Immature natural killer cell (primary cell): ENCODE measurements at places on chromosomes 1 and 21.

DNA sequence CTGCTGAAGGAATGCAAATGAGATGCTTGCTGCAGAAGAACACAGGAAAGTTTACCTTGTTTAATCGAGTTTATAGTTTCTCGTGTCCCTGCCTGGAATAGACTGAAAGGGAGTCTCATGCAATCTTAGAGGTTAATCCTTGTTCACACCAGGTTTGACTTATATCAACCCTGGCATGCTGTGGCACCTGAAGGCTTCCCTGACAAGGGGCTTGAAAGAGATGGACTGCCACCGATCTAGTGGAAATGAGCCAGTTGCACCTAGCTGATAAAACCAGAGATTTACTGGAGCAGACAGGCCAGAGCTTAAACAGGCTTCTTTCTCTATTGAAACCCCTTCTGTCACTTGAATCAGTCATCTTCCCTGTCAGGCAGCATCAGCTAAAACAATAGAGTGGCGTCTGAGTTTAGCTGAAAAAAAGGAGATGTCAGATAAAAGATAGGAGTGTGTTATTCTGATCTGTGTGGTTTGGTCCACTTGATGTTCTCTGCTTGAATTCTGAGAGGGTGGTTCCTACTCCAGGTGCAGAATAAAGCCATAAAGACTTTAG lies 349.7 kb downstream of the RWDD3 start:
- no peaks in the 10 kb centered on the region for H3K27me3 ChIP-seq
- H3K4me3 ChIP-seq: no peak overlapping the region
- no peak for DNase-seq
- H3K4me1 ChIP-seq: no peaks in the 10 kb centered on the region
- no peaks in the 10 kb centered on the region for H3K36me3 ChIP-seq
- no peak overlapping the region for H3K27ac ChIP-seq

GRCh38 chr1:36225283-36225899 lies 1.1 kb downstream of the THRAP3 start:
- H3K4me3 ChIP-seq: peak overlapping the region; percentile 93
- H3K27ac ChIP-seq: peak overlapping the region; percentile 100
- DNase-seq: no peak

DNA sequence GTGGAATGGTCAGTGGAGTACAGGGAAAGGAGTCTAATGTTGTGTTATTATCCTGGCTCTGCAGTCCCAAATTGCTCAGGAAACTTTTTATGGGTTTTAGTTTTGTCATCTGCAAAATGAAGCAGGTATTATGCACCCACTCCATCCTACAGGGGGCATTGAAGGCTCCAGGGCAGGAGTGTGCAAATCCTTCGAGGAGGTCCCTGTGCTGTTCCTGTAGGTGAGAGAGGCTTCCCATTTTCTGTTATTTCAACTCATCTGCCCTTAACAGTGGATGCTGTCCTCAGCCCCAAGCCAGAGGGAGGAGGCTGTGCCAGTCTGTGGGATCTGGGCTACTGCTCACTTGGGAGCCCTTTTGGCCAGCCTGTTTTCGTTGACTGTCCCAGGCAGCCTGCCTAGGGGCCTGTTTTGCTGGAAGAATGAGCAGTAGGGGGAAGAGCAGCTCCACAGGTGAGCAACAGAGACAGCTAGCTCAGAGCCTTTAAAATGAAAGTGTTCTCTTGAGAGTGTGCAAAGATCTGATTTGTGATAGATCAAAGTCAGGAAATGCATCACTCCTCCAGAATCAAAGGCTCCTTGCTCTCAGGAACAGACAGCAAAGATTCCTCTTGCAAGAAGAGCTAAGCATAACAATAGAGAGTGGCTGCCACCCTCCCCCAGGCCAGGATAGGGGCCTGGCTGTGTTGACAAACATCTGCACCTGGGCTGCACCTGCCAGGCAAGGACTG lies 317.6 kb upstream of the PROX1 start:
- no peak overlapping the region for H3K4me3 ChIP-seq
- H3K27me3 ChIP-seq: peaks cover 1% of the 10 kb centered on the region
- DNase-seq: no peak
- H3K4me1 ChIP-seq: no peaks in the 10 kb centered on the region
- H3K36me3 ChIP-seq: no peaks in the 10 kb centered on the region
- H3K27ac ChIP-seq: no peak overlapping the region

- DNase-seq: no peak
- H3K4me1 ChIP-seq: no peaks in the 10 kb centered on the region
- H3K27ac ChIP-seq: no peak overlapping the region
- H3K36me3 ChIP-seq: no peaks in the 10 kb centered on the region
- no peak overlapping the region for H3K4me3 ChIP-seq
Observed at GRCh38 chr1:208433086-208433485, 188.9 kb upstream of the PLXNA2 start.

DNA sequence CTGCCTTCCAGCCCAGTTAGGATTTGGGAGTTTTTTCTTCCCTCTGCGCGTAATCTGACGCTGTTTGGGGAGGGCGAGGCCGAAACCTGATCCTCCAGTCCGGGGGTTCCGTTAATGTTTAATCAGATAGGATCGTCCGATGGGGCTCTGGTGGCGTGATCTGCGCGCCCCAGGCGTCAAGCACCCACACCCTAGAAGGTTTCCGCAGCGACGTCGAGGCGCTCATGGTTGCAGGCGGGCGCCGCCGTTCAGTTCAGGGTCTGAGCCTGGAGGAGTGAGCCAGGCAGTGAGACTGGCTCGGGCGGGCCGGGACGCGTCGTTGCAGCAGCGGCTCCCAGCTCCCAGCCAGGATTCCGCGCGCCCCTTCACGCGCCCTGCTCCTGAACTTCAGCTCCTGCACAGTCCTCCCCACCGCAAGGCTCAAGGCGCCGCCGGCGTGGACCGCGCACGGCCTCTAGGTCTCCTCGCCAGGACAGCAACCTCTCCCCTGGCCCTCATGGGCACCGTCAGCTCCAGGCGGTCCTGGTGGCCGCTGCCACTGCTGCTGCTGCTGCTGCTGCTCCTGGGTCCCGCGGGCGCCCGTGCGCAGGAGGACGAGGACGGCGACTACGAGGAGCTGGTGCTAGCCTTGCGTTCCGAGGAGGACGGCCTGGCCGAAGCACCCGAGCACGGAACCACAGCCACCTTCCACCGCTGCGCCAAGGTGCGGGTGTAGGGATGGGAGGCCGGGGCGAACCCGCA lies at the start of gene PCSK9:
Gene PCSK9, plus strand, starts transcription at position 207 of the 741 bp plus-strand sequence. Its CDS starts 290 bp downstream, at position 497.
- peaks cover 31% of the 10 kb centered on the region for H3K27me3 ChIP-seq
- no peak for DNase-seq
- H3K4me1 ChIP-seq: no peaks in the 10 kb centered on the region

DNA sequence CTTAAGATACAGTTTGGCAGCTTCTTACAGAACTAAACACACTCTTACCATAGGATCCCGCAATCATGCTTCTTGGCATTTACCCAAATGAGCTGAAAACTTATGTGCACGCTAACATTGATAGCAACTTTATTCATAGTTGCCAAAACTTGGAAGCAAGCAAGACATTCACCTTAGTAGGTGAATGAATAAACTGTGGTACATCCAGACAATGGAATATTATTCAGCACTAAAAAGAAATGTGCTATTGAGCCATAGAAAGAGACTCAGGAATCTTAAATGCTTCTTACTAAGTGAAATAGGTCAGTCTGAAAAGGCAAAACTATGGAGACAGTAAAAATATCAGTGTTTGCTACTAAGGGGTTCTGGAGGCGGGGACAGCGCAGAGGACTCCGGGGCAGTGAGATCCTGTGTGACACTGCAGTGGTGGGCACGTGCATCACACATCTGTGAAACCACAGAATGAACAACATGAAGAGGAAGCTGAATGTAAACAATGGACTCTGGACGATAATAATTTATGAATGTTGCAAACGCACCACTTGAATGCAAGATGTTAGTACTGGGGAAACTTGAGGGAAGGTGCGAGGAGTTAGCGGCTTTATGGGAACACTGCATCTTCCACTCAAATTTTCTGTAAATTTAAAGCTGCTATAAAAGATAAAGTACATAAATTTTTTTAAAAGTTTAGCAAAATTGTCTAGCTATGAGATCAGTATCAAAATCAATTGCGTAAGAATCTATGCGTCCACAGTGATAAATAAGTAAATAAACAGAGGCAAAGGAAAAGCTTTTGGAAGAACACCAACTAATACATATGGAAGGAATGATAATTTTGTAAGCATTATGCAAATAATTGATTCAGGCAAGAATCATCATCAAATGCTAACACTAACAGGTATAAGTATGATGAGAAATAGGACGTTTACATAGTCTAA lies 15.4 kb upstream of the SPATC1L start:
- peak overlapping the region; percentile 75 for H3K27ac ChIP-seq
- peaks cover 22% of the 10 kb centered on the region for H3K36me3 ChIP-seq
- H3K27me3 ChIP-seq: no peaks in the 10 kb centered on the region
- DNase-seq: peak; percentile 22

GRCh38 chr1:85502171-85502570 lies 37.2 kb upstream of the DDAH1 start:
- no peak overlapping the region for H3K4me3 ChIP-seq
- no peak for DNase-seq
- no peaks in the 10 kb centered on the region for H3K36me3 ChIP-seq
- H3K27me3 ChIP-seq: no peaks in the 10 kb centered on the region

DNA sequence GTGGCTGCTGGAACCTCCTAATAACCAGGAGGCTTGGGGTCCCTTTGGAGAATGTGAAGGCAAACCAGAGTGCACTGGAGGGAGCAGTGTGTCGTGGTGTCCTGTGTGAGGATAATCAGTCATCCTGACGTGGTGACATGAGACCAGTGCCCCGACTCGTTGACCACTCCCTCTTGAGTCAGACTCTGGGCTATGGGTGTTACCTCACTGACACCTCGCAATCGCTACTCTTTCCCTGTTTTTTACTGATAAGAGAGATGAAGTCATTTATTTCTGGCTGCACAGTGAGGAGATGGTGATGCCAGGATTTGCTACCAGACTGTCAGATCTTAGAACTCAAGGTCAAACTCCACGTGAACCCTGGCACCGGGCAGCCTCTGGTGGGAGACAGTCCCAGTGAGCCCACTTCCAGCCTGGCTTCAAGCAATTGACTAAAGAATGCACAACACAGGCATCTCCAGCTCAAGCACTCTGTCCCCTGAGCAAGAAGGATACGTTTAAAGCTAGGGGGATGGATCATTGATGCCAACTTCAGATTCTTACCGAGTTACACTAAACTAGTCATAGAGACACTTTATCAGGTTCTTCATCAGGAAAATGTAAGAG lies 30.3 kb downstream of the UBASH3A start:
- H3K4me3 ChIP-seq: no peak overlapping the region
- no peak for DNase-seq
- peaks cover 2% of the 10 kb centered on the region for H3K4me1 ChIP-seq
- H3K27me3 ChIP-seq: peaks cover 35% of the 10 kb centered on the region
- H3K36me3 ChIP-seq: peaks cover 6% of the 10 kb centered on the region

- H3K4me3 ChIP-seq: no peak overlapping the region
- H3K36me3 ChIP-seq: peaks cover 5% of the 10 kb centered on the region
- H3K4me1 ChIP-seq: peaks cover 10% of the 10 kb centered on the region
- no peak for DNase-seq
- H3K27ac ChIP-seq: no peak overlapping the region
Observed at GRCh38 chr1:84971957-84972356, 25.0 kb downstream of the MCOLN2 start.

GRCh38 chr1:215156232-215156631 lies 73.7 kb downstream of the KCNK2 start:
- no peaks in the 10 kb centered on the region for H3K27me3 ChIP-seq
- no peak for DNase-seq
- H3K4me1 ChIP-seq: no peaks in the 10 kb centered on the region
- no peak overlapping the region for H3K27ac ChIP-seq
- no peaks in the 10 kb centered on the region for H3K36me3 ChIP-seq
- no peak overlapping the region for H3K4me3 ChIP-seq

GRCh38 chr21:14975136-14975919 lies 89.5 kb downstream of the NRIP1 start:
- no peak for DNase-seq
- H3K4me1 ChIP-seq: peaks cover 15% of the 10 kb centered on the region
- no peak overlapping the region for H3K4me3 ChIP-seq
- no peak overlapping the region for H3K27ac ChIP-seq
- peaks cover 4% of the 10 kb centered on the region for H3K27me3 ChIP-seq

- DNase-seq: peak; percentile 64
- peaks cover 4% of the 10 kb centered on the region for H3K27me3 ChIP-seq
- peaks cover 13% of the 10 kb centered on the region for H3K4me1 ChIP-seq
- no peak overlapping the region for H3K4me3 ChIP-seq
- no peak overlapping the region for H3K27ac ChIP-seq
Observed at GRCh38 chr21:45128613-45129188, 54.3 kb downstream of the ADARB1 start.

DNA sequence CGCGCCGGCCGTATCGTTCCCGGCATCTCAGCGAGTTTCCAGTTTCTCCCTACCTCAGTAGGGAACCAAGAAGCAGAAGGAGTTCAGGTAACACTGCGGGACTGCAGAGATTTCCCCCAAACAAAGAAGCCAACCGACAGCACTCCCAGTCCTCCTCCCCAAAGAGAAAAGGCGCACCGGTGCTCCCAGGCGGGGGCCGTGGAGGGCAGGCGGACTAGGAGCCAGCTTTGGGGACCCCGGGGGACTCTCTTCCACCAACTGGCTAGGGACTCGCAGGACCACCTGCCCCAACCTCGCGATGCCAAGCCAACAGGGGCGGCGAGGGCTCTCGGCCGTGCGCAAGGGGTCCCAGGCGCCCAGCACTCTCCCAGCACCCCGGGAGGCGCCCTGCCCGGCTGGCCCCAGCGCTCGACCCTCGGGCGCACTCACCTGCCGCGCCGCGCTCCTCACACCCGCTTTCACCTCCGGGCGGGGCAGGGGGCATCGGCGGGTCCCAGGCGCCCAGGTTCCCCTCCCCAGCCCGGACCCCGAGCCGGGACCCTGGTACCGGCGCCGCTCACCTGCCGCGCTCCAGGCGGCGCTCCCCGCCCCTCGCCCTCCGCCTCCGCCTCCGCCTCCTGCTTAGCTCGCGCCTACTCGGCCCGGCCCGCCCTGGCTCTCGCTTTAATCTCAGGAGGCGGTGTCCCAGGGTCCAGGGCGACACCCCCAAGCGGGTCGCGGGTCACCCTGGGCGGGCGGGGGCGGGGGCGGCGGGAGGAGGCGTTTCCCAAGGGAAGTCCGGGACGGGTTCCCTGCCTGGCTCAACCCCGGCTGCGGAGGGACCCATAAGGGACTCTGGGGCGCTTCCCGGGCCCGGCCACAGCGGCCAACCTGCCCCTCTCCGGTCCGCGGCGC lies at the start of gene TMPRSS2:
Gene TMPRSS2, minus strand, starts transcription at position 638 of the 894 bp plus-strand sequence. CDS start 10,025 bp downstream, outside the sequence.
- no peaks in the 10 kb centered on the region for H3K4me1 ChIP-seq
- no peak within 1 kb of the TSS for H3K4me3 ChIP-seq
- H3K27ac ChIP-seq: no peak within 1 kb of the TSS

DNA sequence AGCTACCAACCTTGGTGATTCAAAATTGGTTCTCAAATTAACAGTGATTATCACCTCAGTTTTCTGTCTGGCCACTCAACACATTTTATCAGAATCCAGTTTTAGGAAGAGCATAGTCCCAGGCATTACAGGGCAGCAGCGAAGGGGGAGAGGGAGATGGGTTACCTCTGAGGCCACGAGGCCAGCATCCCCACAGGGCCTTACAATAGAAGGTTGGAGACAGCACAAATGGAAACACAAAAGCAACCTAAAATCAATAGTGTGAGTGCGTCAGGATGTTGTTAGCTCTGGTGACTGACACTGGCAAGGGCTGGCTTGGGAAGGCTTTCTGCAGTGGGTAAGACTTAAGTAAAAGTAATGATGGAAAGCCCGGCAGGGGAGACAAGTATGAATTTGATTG lies 79.5 kb downstream of the JAK1 start:
- peaks cover 100% of the 10 kb centered on the region for H3K4me1 ChIP-seq
- H3K36me3 ChIP-seq: no peaks in the 10 kb centered on the region
- H3K27me3 ChIP-seq: peaks cover 17% of the 10 kb centered on the region
- H3K4me3 ChIP-seq: peak overlapping the region; percentile 68

GRCh38 chr1:197919346-197920066 lies 2.3 kb downstream of the LHX9 start:
- DNase-seq: no peak
- peaks cover 58% of the 10 kb centered on the region for H3K27me3 ChIP-seq
- H3K36me3 ChIP-seq: no peaks in the 10 kb centered on the region
- H3K27ac ChIP-seq: no peak overlapping the region
- H3K4me1 ChIP-seq: peaks cover 63% of the 10 kb centered on the region
